ENCODE measurements at places on chromosomes 1 and 21. TPM values are rescaled to one million over a fixed set of nuclear protein-coding genes. Genes with fewer than 3 reads are reported as not detected.

Gene CRYAA
- total RNA-seq: not detected

Gene PTPN7
- 2.4 TPM for total RNA-seq

Gene NTRK1
- 0.09 TPM for total RNA-seq

Gene TRIM46
- not detected for total RNA-seq

Gene NOTCH2
- total RNA-seq: 57.4 TPM

Gene C1orf87
- not detected for total RNA-seq

Gene RHBG
- 0.23 TPM for total RNA-seq

Gene KCNQ4
- total RNA-seq: 2.1 TPM

Gene DYRK1A
- total RNA-seq: 61.0 TPM

- DNase-seq: no peak
Observed at GRCh38 chr1:237877631-237878030, 13.1 kb downstream of the ZP4 start.

DNA sequence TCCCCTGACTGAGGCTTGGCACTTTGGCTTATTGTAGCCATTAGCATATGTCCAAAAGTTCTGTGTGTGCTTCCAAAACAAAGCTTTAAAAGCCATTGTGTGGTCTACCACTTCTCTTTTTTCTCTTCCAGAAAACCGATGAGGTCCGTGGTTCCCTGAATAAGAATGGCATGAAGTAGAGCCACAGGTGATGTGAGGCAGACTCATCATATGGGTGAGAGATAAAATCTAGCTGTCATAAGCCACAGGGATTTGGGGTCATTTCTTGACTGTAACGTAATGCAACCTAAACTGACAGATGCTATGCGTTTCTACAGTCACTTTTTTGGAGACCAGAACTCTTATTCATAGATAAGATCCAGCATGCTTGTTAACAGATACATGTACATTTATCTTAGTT, 7.0 kb upstream of the GREM2 start:
- no peak for DNase-seq

- no peak for DNase-seq
Observed at GRCh38 chr21:37166733-37167132, 93.7 kb downstream of the TTC3 start.

DNA sequence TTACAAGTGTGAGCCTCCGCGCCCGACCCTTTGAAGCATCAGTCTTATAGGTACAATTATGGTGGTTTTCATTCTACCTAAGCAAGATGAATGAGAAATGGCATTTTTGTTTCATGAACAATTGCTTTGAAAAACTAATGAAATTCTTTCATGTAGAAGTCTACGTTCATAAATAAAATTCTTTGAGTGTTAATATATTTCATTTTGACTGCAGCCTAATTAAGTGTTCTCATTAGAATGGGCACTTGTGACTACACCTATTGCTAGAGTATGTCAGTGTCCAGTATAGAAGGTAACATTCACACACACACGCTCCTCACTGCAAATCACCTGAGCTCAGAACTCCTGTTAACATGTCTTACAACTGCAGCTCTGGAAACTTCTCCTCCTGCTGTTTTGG, at the start of gene KRTAP15-1:
Gene KRTAP15-1, plus strand, starts transcription at position 301 of the 400 bp plus-strand sequence. Its CDS starts 53 bp downstream, at position 354.
- DNase-seq: no peak

DNA sequence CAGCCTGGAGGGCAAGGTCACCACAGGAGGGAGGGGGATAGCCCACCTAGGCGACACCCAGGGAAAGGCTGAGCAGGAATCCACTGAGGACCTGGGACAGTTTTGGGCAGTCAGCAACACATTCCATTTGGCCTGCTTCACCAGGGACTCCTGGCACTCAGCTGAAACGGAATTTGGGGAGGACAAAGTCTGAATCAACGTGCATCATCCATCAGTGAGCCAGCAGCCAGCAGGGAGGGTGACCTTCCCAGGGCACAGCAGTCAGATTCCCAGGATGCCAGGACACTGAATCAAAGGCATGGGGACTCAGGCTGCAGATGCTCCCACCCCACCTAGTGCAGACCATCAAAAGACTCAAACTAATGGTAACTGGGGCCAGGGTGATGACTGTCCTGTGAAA, 4.6 kb downstream of the SH3BP5L start:
- DNase-seq: no peak

DNA sequence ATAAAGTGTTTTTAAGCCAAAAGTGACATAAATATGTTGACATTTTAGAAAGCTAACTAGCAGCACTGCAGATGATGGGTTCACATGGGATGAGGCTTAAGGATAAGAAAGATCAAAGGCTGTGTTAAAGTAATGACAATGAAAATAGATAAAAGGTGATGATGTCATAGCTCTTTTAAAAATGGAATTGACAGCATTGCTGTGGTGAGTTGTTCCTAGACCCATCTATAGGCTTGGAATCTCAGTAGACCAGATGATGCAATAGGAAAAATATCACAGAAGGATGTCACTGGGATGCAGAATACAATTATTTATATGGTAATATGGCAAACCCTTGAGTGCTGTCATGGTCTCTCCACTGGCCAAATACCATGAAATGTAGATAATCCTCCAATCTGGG, 286.0 kb downstream of the PLA2G4A start:
- no peak for DNase-seq

DNA sequence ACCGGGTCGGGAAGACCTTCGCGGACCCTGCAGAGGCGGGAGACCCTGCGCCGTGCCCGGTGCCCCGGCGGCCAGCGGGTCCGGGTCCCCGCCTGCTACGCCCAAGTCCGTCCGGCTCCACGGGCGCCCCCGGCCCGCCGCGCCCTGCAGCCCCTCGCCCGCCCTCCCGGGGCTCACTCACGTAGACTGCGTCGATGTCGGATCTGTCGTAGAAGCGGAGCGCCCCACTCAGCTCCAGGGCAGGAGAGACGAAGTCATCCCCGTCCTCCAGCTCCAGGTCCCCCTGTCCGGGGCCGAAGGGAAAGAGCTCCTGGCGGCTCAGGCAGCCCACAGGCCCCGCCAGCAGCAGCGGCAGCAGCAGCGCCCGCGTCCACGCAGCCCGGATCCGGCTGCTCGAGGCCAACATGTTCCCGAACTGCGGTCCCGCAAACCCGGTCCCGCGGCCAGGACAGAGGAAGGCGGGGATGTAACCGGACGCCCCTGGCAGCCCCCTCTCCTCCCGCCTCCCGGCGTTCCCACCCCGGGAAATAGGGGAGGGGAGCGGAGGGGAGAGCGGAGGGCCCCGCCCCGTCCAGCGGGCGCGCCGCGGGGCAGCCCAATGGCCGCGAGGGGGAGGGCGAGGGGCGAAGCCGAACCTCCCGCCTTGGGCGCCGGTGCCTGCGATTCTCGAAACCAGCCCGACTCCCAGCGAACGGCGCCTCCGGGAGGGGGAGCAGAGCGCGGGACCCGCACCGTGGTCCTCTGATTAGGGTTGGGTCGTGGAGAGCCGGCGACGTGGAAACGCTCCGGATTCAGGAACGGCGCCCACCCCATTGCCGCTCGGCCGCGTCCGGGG, at the start of gene NID1:
Gene NID1, minus strand, starts transcription at position 417 of the 835 bp plus-strand sequence. Its CDS starts 11 bp downstream, at position 406.
- DNase-seq: no peak

DNA sequence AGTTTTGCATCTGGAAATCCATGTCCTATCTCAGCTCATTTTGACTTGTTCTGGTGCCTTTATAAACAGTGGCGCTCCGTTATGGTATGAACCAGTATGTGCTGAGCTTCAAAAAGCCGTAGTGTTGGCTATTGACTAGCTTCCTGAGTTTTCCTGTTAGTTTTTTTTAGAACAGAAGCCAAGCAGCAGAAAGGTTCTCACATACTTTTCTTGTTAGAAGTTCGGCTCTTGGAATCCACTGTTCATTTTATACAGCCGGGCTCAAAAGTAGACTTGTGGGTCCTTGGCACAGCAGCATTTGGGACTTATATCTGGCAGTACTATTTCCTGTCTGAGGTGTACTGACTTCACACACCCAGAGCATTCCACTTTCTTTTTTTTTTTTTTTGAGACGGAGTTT, 63.8 kb downstream of the TBCE start:
- DNase-seq: no peak

- DNase-seq: no peak
Observed at GRCh38 chr1:214859647-214860046, 222.9 kb upstream of the KCNK2 start.

DNA sequence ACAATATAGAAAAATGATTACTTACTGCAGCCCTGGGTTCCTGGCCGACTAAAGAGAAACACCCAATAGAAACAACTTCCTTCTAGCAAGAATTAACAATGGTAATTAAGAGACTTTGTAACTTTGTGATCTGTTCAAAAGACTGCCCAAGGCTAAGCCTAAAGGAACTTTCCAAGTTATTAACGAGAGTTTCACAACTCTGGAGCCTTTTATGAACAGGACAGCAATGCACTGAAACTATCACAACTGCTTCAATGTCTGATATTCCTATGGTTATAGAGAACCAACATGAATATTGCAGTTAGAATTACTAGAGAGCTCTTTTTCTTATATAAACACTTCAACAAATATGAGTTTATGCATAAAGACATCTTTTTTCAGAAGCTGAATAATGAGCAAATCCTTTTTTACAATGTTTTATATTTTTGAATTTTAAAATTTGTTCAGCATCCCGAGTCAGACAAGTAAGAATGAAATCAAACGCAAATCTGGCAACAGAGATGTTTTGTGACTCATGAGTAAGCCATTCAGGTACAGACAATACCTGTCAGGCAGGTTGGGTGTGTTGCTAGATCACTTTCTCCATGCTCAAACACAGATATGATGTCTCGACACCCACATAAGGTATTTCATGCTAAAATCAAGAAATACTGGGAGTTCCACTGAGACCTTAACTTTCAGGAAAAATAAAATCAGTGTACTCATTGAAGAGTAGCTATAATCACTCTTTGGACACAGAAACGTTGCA, 22.2 kb upstream of the KCNJ15 start:
- DNase-seq: no peak

GRCh38 chr1:54604051-54604450, 19.3 kb downstream of the FAM151A start:
- DNase-seq: no peak

DNA sequence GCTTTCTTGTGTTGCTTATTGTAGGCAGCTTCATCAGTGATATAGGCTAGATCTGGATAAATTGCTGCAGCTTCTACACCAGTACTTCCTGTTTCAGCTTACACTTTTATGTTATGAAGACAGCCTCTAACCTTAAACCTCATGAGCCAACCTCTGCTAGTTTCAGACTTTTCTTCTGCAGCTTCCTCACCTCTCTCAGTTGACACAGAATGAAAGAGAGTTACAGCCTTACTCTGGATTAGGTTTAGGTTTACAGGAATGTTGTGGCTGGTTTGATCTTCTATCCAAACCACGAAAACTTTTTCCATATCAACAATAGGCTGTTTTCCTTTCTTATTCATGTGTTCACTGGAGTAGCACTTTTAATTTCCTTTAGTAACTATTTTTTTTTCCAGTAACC, 76.9 kb upstream of the RNPC3 start:
- DNase-seq: no peak

DNA sequence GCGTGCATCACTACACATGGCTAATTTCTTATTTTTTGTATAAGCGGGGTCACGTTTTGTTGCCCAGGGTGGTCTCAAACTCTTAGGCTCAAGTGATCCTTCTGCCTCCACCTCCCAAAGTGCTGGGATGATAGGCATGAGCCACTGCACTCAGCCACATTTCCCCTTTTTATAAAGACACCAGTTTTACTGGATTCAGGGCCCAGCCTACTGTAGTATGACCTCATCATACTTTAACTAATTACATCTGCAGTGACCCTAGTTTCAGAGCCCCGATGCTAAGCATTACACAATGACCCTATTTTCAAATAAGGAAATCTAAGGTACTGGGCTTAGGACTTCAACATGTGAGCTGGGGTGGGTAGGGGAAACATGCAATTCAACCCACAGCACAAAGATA, 31.8 kb upstream of the ENAH start:
- no peak for DNase-seq

DNA sequence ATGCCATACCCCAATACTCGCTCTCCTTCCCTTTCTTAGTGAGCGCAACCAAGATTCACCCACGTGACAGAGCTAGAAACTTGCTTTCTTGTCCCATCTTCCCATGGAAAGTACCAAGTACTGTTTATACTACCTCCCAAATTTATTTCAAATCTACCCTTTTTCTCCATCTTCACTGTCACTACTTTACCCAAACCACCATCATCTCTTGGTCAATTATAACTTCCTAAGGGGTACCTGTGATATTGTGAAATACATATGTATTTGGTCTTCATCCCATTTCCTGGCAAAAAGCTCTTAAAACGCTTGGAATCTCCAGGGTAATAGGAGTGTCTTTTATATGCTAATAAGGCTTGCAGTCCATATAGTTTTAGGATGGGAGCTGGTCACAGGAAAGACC, 8.2 kb downstream of the DRAM2 start:
- DNase-seq: no peak

DNA sequence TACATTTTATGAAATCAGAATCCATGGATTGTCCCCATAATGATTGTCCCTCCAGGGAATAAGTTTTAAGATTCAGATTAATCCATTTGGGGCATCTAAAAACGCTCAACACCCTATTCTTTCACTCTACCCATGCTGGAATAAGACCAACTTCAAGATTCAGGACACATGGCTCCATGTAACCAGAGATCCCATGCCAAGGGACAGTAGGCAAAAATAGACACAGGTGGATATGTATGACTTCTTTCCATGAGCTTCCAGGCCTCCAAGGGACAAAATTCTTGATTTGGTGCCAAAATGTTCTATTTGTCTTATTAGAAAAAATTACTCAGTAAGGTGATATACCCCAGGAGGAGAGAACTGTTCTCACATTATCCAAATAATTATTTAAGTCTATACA, 178.8 kb downstream of the NRIP1 start:
- DNase-seq: no peak

- DNase-seq: no peak
Observed at GRCh38 chr1:233281711-233282581, 13.6 kb downstream of the PCNX2 start.

- no peak for DNase-seq
Observed at GRCh38 chr1:113416496-113416895, 26.2 kb downstream of the MAGI3 start.

DNA sequence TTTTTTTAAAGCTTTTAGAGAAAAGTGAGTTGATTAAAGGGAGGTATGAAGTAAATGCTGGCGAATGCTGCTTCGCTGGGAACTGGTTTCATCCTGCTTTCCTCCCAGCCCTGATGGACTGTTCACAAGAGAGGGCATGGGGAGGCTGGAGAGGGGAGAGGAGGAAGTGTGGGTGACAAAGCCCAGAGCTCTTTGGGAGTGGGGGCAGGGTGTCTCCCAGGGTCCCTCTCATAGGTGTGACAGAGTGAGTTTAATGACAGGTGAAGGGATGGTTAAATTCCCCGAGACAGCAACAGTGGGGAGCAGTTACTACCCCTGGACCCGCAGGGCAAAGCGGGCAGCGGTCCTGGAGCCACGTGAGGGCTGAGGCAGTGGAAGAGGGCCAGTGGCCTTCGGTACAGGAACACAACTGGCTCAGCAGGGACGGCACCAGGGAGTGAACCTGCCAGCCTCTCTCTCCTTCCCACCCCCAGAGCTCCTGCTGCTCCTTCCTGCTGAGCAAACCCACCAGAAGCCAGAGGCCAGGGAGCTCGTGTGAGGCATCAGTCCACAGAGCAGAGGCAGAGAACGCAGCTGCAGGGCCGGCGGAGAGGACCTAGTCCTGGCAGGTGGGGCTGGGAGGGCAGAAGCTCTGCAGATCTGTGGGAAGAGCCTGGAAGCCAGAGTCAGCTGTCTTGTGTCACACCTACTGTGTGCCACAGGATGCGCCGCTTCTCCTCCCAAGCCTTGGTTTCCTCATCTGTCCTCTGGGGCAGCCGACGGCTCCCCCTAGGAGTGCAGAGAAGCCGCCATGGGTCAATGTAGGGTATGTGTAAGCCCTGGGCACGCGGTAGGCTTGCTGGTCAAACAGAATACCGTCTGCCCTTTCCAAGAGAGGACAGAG, 20.9 kb upstream of the LRP8 start:
- no peak for DNase-seq
